Hematopoietic multipotent progenitor cell treated with erythropoietin and hydrocortisone succinate and interleukin-3 and kit ligand, for 4 days (in vitro differentiated cells): ENCODE measurements at places on chromosomes 12 and 14.

- DNase-seq = peak; percentile 16
Measured at GRCh38 chr12:24879644-24880043, 69.3 kb downstream of the BCAT1 start.

GRCh38 chr12:12590961-12591360 lies 20.7 kb upstream of the CREBL2 start:
- DNase-seq = no peak

DNA sequence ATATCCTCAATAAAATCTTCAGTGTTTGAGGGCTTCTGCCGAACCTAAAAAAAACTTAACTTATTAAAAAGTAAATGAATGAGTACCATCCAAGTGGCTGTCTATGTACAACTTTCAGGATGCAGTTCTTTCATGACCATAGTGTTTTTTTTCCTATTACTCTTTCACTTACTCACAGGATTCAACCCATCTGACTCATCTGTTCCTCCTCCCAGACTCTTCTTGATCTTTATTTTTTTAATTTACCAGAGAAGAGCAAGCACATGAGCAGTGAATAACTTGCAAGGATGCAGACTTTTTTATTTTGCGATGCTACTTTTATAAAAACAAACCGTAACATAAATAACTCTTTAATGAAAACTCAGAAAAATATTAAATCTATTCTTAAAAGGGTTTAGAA lies 24.5 kb downstream of the RECQL start:
- DNase-seq = no peak

- no peak for DNase-seq
Measured at GRCh38 chr14:72891666-72892102, 2.2 kb downstream of the DPF3 start.

GRCh38 chr12:3751151-3752095 lies 1.5 kb downstream of the CRACR2A start:
- DNase-seq = no peak

DNA sequence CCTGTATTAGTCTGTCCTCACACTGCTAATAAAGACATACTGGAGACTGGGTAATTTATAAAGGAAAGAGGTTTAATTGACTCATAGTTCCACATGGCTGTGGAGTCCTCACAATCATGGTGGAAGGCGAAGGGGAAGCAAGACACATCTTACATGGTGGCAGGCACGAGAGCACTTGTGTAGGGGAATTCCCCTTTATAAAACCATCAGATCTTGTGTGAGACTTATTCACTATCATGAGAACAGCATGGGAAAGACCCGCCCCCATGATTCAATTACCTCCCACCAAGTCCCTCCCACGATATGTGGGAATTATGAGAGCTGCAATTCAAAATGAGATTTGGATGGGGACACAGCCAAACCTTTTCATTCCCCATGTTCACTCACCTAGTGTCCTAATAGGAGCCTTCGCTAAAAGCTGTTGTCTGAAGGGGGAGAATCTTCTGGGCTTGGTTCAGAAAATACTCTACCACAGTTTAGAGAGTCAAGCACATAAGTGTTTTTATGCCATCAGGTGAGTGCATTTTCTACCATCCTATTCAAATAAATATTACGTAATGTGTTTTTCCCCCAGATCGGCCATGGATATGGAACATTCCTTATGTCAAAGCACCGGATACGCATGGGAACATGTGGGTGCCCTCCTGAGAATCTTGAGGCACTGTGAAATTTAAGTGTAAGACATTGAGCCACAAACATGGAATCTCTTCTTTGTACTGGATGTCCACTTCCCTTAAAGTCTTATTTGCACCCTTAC lies 19.1 kb upstream of the KCNK13 start:
- DNase-seq = no peak

DNA sequence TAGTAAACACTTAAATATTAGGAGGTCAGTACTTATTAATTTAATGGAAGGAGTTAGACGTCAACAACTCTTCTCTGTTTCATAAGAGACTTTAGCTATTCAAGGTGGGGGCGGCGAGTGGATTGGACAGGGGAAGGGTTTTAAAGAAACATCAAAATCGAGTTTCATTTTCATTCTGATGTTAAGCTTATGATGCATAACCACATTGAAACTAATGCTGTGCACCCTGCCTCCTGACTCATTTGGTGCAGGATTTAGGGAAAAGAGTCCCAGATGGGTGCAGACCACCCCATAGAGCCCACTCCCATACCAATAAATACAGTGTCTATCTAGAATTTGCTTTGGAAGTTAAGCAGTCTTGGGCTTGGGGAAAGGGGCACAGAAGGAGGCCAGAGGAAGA lies 7.4 kb downstream of the ZBTB39 start:
- no peak for DNase-seq

- DNase-seq = no peak
Measured at GRCh38 chr14:85002846-85003245, 527.1 kb upstream of the FLRT2 start.

DNA sequence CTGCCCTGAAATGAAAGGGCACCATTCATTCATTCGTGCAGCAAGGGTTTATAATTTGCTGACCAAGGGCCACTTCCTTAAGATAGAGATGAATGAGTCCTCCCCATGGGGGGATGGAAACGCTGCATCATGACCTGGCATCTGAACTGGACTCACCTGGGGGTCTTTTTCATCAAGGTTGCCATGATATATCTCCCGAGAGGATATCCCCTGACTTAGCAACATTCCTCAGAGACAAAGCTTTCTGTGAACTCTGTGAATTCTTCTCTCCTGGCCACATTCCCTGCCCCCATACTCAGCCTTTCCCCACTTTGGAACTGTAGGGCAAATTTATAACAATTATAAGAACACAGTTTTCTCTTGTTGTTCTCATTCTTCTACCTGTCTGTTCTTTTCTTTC lies 30.8 kb downstream of the SRRM4 start:
- DNase-seq = no peak

- DNase-seq = no peak
Measured at GRCh38 chr14:95123891-95124579, 33.3 kb downstream of the DICER1 start.
